ENCODE measurements at places on chromosomes 7 and 10.

DNA sequence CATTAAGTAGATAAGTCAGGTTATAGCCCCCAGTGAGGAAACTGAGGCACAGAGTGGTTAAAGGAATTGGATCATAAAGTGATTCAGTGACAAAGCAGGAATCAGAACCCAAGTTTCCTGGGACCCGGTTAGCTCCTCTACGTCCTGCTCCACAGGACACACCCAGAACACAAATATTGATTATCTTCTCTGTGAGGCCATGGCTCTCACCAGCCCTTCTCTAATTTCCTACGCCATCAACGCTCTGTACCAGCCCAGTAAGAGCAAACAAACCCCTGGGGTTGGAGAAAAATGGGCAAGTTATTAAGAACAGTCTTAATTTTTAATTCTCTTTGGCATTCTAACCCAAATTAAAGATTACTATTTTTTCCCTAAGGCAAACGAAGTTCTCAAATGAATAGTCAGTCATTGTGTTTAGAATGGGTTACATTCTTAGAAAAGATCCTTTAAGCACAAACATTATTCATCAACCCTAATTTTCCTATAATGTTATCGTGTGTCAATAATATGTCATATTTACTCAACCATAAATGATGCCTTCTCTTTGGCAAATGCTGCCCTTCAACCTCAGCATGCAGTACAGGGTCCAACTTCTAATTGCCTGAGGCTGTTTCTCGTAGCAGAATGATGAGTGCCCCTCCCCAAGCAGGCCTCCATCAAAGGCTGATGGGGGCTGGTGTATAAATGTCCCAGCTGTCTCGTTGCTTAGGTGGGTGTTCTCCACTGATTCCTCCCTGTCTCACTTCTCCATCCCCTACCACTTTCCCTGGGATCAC, 25.4 kb upstream of the TM9SF3 start:
- DNase-seq, result no peak

- DNase-seq, result no peak
Measured at GRCh38 chr10:8908013-8908412, 853.5 kb downstream of the GATA3 start.

GRCh38 chr10:129133856-129134255, 333.2 kb upstream of the MGMT start:
- DNase-seq, result no peak

- no peak for DNase-seq
Measured at GRCh38 chr10:25748509-25748908, 185.5 kb upstream of the MYO3A start.

DNA sequence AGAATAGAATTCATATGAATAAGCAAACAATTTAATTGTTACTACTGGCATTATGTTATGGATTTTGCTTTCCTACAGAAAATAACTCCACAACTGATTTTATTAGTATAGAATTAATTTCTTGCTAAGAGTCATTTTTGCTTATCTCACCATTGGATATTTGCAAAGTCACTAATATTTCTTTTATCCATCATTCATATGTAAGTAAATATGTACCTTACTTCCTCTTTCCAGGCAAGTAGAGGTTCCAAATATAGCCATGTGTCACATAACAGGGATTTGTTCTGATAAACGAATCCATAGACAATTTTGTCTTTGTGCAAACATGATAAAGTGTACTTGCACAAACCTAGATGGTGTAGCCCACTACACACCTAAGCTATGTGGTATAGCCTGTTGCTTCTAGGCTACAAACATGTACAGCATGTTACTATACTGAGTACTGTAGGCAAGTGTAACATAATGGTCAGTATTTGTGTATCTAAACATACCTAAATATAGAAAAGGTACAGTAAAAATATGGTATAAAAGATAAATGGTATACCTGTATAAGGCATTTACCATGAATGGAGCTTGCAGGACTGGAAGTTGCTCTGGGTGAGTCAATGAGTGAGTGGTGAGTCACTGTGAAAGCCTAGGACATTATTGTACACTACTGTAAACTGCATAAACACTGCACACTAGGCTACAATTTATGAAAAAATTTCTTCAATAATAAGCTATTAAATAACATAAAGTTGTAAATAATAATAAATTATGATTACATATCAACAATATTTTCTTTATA, 18.3 kb downstream of the KLLN start:
- DNase-seq, result peak; percentile 85

- peak; percentile 23 for DNase-seq
Measured at GRCh38 chr10:59580026-59580863, 129.4 kb downstream of the SLC16A9 start.

GRCh38 chr7:3187444-3188040, 113.5 kb upstream of the SDK1 start:
- DNase-seq, result no peak

GRCh38 chr10:34834274-34834673, 19.2 kb upstream of the PARD3 start:
- no peak for DNase-seq

DNA sequence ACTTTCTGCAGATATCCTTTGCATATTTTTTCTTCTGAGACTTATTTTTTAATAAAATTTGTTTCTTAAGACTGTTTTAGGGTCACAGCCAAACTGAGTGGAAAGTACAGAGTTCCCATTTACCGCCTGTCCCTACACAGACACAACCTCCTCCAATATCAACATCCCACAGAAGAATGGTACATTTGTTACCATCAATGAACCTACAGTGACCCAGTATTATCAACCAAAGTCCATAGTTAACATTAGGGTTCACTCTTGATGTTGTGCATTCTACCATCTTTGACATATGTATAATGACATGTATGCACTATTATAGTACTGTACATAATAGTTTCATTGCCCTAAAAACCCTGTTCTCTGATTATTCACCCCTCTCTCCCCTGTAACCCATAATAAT, 14.6 kb upstream of the REEP3 start:
- no peak for DNase-seq

DNA sequence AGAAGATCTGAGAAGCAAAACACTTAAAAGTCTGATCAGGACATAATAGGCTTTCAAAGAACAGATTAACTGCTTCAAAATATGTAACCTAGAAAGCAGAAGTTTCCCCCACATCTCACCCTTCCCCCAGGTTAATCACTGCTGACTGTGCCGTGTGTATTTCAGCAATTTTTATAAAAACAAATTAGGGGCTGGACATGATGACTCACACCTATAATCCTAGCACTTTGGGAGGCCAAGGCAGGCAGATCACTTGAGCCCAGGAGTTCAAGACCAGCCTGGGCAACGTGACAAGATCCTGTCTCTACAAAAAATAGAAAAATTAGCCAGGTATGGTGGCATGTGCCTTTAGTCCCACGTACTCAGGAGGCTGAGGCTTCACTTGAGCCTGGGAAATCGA, 67.6 kb upstream of the GATA3 start:
- peak; percentile 41 for DNase-seq

- no peak for DNase-seq
Measured at GRCh38 chr10:11098666-11099065, 81.0 kb downstream of the CELF2 start.

DNA sequence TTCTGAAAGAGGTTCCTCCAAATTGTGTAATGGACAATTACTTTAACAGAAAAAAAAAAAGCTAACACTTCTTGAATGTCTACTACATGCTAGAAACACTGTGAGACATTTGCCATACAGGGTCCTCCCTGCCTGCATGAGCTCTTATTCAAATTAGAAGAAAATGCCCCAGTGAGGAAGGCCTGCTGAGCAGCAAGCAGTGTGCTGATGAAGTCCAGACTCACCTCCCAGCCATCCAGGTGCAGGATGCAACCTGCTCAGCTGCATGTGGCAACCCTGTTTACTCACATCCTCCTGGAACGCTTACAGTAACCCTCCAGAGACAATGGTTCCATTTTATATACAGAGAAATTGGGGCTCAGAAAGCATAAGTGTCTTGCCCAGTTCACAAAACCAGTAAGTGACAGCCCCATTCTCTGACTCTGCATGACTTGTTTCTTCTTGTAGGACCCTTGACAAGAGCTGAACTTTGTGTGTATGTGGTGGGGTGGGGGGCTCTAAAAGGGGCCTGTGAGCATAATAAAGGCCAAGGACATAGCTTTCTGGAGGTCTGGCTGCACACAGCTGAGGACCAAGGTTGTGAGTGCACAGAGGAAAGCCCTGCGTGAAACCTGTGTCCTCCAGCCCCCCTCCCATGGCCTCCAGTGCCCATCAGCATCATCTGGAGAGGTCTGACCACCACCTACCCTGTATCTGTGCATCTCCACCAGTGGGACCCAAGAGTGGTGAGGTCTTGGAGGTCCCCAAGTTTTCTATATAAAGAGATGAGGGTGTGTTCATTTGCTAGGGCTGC, 387.8 kb downstream of the GRID1 start:
- no peak for DNase-seq

DNA sequence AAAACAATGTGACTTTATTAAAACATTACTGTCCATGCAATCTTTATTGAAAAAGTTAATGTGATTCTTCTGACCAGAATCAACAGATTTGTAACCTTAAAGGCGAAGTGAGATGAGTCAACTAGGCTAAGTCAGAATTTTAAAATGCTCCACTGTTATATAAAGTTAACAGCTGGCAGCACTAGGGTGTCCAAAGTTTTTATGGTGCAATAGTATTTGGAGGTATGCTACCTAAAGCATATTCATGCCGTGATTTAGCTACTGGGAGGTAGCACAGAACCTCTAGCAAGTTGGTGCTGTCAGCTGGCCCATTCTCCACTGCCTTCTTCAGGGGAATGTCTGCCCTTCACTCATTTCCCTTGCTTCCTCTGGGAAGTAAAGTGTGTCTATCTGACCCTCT, 126.7 kb downstream of the RAPGEF5 start:
- DNase-seq, result no peak

DNA sequence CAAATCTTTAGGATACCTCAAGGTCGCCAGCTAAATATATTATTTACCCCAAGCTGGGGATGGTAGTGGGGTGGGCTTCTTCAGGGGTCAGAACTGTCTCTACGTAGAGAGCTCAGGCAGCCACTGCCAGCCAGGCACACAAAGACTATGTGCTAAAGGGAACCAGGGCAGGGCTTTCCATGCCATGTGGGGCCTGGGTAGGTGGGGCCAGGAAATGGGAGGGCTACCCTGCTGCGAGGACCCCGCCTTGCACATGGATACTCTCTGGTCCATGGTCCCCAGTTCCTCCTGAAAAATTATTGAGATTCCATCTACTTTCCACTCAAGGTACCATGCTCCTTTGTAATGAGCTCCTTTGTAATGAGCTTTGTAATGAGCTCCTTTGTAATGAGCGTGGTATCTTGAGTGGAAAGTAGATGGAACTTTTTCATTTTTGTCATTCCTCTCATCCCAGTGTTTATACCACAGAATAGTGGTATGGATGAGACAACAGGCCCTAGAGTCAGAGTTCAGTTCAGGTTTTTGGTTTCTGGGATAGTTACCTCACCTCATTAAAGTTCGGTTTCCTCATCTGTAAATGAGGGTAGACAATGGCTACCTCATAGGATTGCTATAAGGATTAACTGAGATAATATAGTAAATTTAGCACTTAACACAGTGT, 5.8 kb downstream of the SYNPO2L start:
- DNase-seq, result peak; percentile 68

DNA sequence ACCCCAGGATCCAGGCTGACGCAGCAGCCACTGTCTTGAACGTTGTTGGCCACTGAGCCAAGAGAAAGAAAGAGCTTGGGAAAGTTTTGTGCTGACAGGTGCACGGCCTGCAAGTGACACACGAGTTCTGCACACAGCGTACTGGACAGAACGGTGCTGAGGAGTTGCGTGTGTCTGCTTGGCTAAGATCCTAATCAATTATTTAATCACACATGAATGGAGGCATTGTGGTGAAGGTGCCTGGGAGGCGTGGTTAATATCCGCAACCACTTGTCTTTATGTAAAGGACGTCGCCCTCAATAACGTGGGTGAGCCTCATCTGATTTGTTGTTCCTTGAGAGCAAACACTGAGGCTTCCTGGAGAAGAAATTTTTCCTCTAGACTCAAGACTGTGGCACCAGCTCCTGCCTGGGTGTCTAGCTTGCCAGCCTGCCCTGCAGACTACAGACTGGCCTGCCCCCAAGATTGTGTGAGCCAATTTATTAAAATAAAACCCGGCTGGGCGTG, 16.6 kb upstream of the GNA12 start:
- no peak for DNase-seq

- no peak for DNase-seq
Measured at GRCh38 chr7:113099284-113099919, 12.8 kb upstream of the GPR85 start.

- DNase-seq, result no peak
Measured at GRCh38 chr10:132946806-132947546, 4.6 kb upstream of the CFAP46 start.

Measured in ELR (cell line).